NCI-H1048 (cell line): ENCODE measurements at places on chromosomes 3 and 15.

DNA sequence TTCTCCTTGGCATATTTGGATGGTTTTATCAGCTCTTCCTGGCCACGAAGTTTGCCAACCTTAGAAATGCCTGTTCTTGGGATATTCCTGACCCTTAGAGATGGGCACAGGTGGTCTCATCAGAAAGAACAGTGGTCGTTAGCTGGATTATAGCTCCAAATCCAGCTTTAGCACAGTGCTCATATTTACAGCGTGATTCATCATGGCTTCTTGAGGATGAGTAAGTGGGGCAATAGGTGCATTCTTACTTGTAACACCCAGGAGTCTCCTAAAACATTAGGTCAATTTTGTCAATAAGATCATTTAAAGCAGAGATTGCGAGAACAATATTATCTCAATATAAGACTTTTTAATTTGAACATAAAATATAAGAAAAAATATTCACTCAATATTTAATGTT is 191.9 kb downstream of the GABRB3 start:
- no peak for DNase-seq

DNA sequence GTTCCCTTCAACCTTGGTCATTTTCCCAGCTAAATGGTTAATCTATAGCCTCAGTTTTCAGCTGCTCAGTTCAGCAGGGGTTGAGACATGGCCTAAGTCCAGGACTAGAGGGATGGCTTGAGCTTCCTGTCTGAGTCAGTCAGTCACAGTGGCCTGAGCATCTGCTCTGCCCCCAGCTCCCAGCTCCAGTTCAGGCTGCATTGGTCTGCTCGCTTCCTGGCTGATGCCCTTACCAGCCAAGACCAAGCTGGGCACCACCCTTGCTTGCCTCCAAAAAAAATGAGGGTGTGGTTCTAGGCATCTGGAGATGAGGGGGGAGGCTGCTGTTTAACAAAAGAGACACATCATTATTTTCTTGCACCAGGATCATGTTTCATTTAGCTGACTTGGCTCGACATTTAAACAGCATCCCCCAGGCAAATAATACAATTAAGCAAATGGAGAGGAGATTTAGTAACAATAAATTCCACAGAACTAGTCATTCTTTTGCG is 70.7 kb downstream of the WNT5A start:
- peak; percentile 50 for DNase-seq

DNA sequence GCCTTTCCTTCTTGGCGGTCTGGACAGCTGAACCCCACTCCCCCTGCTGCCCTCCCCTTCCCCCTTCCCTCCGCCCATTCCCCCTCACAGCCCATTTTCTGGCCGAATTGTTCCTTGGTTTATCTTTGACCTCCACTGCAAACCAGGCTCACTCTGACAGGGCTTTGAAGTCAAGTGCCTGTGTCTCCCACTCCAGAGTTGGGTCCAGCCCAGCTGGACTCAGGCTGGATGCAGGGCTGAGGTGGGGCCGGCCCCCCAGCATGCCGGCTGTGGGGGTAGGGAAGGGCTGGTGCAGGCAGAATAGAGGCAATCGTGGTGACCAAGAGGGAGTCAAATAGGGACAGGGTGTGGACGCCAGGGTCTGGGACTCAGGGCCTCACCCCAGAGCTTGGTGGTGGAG is 57.0 kb upstream of the MRPS22 start:
- no peak for DNase-seq

DNA sequence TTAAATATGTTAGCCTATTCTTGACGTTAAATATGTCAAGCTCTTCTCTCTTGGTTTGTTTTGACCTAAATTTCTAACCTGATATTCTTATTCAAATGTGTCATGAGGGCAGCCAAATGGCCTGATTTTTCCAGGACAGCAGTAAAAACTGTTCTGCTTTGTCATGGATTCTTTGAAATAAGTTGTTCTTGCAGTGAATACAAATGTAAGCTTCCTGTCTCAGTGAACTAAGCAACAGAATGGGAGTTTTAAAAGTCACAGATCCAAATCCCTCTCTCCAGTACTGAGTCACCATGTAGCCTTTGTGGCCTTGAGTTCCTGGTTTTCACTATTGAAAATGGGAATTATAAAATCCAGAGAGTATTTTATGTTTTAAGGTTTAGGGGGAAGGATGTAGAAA is 301.8 kb downstream of the NLGN1 start:
- DNase-seq = no peak

- DNase-seq = no peak
These were observed 3.5 kb downstream of the ZNF710 start for GRCh38 chr15:90004671-90005070.

GRCh38 chr15:36810656-36811449 is 231.4 kb downstream of the CDIN1 start:
- DNase-seq = no peak

DNA sequence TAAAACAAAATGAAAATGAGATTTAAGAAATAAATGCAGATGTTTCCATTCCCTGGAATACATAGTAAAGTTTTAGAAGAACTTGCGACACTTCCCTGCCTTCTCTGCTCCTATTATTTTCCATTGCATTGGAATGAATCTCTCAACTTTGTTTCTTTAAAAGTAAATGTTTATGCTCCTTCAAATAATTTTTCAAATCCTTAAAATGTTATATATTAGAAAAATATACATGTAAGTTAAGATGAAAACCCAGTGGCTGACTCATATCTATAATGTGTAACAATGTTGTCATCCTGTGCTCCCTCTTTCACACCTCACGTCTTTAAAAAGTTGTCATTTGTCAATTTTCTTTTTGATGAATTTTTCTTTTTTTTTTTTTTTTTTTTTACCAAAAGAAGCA is 3.6 kb downstream of the RBMS3 start:
- no peak for DNase-seq
